ENCODE measurements at places on chromosomes 7 and 10.

GRCh38 chr10:80411267-80411668 is 2.9 kb downstream of the PRXL2A start:
- no peak for DNase-seq

- peak; percentile 97 for DNase-seq
Measured at GRCh38 chr7:85508642-85509410, 322.0 kb upstream of the SEMA3D start.

DNA sequence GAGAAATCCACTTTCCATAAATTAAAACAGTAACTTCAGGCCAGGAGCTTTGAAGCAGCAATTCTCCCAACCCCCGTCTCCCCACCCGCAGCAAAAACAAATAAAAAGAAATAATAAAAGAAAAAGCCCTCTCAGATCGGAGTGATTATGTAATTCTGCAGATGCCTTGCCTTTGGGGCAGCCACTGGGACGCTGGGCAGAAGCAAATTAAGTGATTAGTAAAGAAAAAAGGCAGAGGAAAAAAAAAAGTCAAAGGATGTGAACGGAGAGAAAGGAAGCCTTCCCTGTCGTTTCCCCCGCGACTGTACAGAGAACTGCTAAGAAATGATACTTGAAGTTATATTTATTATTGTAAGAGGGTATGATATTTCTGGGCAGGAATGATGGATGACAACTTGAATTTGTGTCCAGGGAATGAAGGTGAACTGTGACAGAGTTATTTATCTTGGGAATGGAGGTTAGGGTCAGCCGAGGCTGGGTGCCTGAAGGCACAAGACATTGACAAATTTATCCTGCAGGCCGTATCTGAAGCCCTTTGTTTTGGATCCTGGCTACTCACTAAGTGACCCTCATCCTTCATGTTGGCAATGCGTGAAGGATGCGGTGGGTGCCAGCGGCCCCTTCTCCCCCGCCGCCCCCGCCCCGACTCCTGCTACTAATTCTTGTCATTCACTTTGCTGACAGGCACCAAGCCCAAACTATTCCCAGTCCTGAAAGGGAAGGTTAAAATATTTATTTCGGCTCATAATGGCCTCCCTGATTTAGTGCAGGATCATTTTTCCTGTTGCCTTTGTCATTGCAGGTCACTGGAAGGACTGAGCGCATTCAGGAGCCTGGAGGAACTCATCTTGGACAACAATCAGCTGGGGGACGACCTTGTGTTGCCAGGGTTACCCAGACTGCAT is 604.0 kb downstream of the LRMDA start:
- DNase-seq: no peak

GRCh38 chr10:114868870-114869519 is 47.4 kb downstream of the FHIP2A start:
- peak; percentile 39 for DNase-seq

DNA sequence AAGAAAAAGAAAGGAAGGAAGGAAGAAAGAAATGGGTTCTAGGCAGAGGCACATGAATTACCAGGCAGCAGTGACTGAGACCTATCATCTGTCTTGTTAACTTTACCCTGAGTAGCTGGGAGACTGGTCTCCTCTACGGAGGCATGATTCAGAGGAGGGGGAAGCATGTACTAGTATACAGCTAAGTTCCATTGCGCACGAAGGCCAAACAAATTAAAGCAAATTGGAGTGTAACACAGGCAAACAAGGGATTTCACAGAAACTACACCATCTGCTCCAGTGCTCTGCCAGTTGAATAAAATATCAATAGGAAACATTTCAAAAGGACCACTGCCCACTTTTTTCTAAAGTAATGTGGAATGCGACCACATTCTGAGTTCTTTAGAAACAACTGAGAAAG is 65.9 kb upstream of the RSU1 start:
- no peak for DNase-seq

DNA sequence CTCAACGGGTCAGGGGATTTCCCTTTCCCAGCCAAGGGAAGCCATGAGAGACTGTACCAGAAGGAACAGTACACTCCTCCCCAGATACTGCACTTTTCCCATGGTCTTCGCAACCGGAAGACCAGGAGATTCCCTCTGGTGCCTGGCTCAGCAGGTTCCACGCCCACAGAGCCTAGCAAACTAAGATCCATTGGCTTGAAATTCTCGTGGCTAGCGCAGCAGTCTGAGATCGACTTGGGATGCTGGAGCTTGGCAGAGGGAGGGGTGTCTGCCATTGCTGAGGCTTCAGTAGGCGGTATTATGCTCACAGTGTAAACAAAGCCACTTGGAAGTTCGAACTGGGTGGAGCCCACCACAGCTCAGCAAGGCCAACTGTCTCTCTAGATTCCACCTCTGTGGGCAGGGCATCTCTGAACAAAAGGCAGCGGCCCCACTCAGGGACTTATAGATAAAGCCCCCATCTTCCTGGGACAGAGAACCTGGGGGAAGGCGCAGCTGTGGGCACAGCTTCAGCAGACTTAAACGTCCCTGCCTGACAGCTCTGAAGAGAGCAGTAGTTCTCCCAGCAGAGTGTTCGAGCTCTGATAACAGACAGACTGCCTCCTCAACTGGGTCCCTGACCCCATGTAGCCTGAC is 29.6 kb downstream of the SLC16A12 start:
- DNase-seq: no peak

DNA sequence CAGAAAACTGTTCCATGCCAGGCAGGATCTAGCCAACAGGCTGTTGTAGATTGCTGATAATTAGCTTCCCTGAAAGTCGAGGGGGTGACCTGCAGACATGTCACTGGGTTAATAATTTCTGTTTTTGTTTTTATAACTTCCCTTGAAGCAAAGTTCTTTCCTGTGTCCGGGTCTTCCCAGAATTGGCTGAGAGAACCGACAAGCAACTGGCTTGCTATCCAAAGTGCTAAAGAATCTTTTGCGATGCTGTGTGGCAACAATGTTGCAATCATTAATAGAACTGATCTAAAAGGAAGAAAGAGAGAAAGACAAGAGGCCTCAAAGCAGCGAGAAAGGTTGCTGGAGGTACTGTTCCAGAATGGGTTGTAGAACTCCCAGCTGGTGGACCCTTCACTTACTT is 132.1 kb upstream of the DPP6 start:
- DNase-seq: no peak

DNA sequence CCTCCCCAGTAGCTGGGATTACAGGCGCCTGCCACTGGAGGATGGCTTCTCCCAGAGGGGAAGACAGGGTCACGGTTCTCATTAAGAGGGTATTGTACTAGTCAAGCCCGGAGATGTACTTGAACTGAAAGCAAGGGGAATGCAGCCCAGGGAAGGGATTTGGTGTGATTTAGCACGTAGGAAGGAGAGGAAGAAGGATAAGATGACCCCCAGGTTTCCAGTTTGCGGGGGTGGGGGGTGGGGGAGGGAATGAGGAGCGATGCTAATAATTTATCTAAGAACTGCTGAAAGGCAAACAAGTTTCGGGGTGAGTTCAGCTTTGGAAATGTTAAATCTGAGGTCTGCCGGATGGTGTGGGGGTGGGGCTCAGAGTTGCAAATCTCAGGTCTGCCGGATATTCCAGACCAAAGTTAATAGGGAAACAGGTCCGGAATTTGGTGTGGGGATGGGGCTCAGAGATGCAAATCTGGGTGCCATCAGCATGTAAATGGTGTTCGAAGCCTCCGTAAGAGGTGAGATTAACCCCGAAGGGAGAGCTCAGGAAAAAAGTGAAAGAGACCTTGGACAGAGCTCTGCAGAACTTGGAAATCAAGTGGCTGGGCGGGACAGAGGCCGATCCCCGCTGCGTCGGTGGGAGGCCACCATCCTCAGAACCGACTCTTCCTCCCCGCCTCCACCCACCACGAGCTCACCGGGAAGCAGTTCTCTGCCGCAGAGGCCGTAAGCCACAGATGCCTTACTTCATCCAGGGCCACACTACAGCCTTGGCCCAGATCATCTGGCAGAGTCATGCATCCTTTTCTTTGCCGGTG is 1.6 kb upstream of the SEPHS1 start:
- peak; percentile 65 for DNase-seq

GRCh38 chr10:62726142-62726541 is 78.4 kb upstream of the ADO start:
- DNase-seq: no peak

GRCh38 chr7:149021725-149022062 is 6.6 kb downstream of the PDIA4 start:
- DNase-seq: no peak

DNA sequence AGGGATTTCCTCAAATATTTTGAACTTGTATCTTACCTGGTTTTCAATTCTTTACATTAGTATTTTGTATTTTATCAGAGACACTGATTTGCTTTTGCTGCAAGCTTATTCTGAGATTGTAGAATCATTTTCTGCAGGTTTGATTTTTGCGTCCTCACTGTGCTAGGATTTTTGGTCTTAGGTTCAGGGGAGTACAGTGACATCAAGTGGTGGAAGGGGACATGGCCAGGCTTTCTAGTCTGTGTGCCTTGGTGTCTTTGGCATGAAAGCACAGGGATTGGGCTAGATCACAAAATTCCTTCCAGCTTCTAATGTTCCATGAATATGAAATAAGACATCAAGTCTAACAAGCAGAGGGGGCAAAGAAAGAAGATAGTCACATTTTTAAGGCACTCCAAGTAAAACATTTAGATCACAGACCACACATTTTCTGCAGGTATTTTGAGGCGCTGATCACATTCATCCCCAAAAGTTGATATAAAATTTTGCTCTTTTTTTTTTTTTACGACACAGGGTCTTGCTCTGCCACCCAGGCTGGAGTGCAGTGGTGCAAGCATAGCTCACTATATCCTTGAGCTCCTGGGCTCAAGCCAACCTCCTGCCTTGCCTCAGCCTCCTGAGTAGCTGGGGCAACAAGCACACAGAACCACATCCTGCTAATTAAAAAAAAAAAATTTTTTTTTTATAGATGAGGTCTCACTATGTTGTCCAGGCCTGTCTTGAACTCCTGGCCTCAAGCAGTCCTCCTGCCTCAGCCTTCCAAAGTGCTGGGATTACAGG is 124.4 kb downstream of the PON1 start:
- DNase-seq: peak; percentile 51

DNA sequence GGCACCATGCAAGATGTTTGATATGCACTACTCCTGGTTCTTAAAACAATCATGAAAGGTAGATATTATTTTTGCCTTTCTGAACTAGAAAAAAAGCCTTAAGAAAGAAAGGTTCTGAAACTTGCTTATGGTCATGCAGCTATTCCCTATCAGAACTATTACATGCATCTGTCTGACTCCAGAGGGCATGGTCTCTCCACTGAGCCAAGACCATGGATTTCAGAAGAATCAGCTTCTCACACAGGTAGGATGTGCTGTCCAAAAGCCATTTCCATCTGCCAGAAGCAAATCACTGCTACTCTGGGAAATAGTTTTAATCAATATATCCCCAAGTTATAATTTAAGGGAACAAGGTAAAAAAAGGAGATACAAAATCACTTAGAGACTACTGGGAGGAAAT is 69.5 kb downstream of the STK17A start:
- no peak for DNase-seq

- DNase-seq: peak; percentile 19
Measured at GRCh38 chr7:11587814-11588213, 244.2 kb downstream of the THSD7A start.

- no peak for DNase-seq
Measured at GRCh38 chr10:78389419-78389818, 355.8 kb downstream of the RPS24 start.

DNA sequence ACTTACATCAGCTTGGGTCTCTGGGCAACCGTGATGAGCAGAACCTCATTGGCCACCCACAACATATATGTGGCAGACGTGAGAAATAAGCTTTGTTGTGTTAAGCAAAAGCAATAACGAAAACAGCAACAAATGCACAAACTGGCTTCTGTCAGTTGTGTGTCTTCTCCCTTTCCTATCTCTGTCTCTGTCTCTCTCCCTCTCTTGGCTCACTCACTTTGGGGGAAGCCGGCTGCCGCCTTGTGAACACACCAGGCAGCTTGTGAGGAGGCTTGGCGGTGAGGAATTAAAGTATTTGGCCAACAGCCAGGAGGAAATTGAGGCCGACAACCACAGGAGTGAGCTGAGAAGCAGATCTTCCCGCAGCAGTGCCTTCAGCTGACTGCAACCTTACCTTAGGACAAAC is 21.9 kb upstream of the CDCA7L start:
- no peak for DNase-seq

DNA sequence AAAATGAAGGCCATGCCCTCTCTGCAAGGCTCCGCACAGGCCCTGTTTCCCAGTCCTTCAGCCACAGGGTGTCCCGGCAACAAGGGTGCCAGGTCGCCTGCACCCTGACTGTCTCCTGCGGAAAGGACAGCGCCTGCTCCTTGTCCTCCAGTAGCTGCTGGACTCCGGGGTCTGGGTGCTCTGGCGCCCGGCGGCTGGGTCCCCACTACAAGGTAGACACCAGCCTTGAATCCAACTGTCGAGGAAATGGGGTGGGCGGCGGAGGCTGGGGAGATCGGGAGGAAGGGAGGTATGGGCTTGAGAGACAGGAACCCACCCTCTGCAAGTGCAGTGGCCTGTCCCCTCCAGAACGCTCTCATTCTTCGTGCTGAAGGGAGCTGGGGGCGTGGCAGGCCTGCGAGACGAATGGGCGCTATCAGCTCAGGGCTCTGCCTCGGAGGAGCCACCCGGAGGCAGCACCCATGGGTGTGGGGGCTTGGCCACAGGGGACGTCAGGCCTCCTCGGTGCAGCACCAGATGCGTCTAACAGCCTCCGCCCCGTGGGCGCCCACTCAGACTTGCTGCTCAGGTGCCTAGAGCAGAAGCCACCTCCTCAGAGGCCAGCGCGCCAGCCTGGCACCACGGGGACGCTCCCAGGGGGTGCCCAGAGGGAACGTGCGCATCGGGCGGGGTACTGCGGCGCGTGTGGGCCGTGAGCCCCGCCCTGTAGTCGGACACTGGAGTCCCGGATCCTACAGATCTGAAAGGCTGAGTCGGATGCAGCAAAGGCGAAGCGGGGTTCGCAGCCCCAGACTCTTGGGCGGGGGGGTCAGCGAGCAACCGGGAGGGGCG is 15.6 kb downstream of the ADAM8 start:
- no peak for DNase-seq

DNA sequence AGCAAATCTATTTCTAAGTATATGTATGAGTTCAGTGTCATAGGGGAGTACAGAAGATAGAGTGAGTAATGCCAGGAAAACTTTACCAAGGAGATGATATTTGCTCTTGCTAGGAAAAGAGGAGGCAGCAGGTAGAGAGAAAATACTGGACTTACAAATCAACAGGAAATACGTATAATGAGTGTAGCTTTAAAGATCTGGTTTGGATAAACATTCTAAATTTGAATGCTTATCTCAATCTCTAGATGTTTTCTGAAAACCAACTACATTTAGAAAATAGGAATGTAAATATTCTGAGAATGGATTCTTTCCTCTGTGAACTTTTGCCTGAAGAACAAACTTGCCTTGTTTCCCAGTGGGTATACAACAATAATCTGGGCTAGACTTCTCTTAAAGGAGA is 46.9 kb upstream of the GNAI1 start:
- peak; percentile 73 for DNase-seq

Measured in amniotic epithelial cell (primary cell).